ENCODE measurements at places on chromosomes 7 and 10.
A peak's percentile ranks its signal among the peaks of the same experiment; 100 is the strongest.

DNA sequence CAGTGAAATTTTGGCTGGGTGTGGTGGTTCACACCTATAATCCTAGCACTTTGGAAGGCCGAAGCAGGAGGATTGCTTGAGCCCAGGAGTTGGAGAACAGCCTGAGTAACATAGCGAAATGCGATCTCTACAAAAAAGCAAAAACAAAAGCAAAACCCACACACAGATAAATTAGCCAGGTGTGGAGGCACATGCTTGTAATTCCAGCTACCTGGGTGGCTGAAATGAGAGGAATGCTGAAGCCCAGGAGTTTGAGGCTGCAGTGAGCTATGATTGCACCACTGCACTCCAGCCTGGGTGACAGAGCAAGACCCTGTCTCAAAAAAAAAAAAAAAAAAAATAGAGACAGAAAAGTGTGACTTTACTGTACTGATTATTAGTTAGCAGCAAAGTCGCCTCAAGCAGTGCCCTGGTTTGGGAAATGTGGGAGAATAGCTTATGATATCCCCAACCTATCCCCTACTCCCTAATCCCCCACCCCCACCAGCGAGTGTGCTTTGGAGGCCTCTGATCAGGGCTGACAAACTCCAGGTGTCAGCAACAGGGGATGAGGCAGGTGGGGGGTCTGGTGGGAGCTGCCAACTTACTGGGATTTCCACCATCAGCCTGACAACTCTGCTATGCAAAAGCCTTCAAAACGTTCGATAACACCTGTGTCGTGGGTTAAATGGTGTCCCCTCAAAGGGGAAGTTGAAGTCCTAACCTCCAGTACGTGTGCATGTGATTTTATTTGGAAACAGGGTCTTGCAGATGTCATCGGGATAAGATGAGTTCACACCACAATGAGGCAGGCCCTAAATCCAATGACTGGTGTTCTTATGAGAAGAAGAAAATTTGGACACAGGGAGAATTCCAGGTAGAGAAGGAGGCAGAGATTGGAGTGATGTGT lies 124.7 kb upstream of the SDK1 start:
- no peak for DNase-seq

GRCh38 chr7:39406467-39406866 lies 159.7 kb upstream of the YAE1 start:
- no peak for DNase-seq

DNA sequence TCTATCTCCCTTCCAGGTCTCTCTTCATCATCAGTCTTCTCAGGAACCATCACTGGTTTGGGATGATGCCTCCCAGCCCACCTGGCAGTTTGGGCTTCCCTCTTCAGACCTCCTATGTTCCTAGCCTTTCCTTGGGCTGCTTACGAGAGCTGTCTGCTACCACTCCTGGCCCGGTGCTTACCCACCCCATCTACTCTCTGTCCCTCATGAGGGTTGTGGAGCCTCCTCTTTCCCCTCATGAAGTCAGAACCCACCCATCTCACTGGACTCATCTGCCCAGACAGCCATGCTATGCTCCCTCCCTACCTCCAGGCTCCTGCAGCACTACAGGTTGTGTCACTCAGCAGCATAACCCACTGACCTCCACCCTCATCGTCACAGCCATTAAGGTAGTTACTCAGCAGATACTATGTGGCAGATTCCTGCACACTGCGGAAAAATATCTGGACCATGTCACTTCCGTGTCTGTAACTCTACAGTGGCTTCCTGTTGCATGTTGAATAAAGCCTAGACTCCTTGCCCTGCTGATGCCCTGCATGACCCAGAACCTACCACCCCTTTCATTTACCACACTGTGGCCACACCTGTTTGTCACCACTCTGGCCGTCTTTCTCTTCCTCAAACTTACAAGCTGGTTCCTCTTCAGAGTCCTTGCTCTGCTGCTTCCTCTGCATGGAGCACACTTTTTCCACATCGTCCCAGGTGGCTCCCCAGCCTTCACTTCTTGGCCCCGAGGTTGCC lies 2.0 kb downstream of the DBNL start:
- DNase-seq = no peak

- no peak for DNase-seq
These were observed 139.0 kb downstream of the VIPR2 start for GRCh38 chr7:159005618-159006017.

DNA sequence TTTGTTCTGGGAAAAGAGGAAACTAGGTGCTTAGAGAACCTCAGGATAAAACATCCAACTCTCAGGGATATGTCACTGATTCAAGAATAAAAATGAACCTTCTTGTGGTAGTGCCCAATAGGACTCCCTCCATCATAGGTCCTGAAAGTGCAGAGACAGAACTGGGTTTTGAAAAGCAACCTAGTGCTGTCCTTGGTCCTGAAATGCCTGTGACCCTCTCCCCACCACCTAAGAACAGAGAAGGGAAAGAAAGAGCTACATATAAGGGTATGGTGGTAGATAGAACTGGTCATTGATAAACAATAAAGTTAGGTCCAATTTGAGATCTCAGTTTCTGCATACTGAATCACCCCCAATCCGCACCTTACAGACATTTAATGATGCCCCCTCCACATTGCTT lies 953.3 kb downstream of the XPNPEP1 start:
- DNase-seq = no peak

DNA sequence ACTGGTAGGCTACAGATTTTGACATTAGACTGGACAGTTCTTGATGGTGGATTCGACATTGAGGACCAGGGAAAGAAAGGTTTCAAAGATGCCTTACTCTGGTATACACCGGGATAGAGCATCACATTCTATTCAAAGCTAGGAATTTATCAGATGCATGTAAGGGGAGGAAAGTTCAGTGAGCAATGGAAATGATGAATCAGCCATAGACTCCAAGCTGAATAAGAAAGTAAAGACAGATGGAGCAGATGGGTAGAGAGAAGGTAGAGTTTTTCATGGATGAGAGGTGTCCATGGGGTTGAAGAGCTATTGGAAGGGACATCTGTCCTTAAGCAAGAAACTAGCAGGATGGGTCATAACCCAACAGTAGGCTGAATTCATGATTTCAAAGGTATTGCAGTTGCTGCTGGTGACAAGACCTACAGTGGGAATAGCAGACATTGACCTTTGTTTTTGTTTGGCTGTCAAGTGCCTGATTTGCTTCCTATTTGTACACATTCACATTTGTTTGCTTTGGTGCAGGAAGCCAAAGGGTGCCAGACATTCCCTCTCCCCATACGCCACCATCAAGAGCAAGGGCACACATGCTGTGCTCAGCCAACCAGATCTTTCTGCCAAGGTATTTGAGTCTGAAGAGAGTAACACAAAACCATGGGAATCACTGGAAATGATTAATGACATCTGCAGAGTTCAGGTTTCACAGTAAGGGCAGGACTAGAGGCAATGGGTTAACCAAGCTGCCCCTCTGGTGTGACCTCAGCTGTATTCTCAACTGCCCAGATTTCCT lies 8.6 kb upstream of the CACUL1 start:
- DNase-seq = no peak

DNA sequence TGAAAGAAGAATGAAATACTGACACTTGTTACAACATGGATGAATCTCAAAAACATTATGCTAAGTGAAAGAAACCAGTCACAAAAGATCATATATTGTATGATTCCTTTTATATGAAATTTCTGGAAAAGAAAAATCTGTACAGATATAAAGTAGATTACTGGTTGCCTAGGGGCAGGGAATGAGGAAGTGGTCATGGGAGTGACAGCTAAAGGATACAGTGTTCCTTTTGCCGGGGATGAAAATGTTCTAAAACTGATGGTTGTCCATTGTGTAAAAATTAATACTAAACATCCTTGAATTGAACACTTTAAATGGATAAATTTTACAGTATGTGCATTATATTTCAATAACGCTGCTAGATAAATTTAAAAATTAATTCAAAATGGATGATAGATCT lies 25.1 kb downstream of the ALOX5 start:
- DNase-seq = no peak

GRCh38 chr7:69184339-69184738 lies 413.9 kb upstream of the AUTS2 start:
- no peak for DNase-seq

GRCh38 chr10:94174838-94175237 lies 181.1 kb downstream of the PLCE1 start:
- DNase-seq = no peak

- no peak for DNase-seq
These were observed 167.9 kb downstream of the NEURL1 start for GRCh38 chr10:103661198-103661950.

- no peak for DNase-seq
These were observed 93.4 kb upstream of the ADRB1 start for GRCh38 chr10:113950268-113950667.

GRCh38 chr10:88417387-88418030 lies 165.6 kb downstream of the RNLS start:
- no peak for DNase-seq

GRCh38 chr7:83455612-83456011 lies 193.3 kb downstream of the SEMA3E start:
- no peak for DNase-seq

DNA sequence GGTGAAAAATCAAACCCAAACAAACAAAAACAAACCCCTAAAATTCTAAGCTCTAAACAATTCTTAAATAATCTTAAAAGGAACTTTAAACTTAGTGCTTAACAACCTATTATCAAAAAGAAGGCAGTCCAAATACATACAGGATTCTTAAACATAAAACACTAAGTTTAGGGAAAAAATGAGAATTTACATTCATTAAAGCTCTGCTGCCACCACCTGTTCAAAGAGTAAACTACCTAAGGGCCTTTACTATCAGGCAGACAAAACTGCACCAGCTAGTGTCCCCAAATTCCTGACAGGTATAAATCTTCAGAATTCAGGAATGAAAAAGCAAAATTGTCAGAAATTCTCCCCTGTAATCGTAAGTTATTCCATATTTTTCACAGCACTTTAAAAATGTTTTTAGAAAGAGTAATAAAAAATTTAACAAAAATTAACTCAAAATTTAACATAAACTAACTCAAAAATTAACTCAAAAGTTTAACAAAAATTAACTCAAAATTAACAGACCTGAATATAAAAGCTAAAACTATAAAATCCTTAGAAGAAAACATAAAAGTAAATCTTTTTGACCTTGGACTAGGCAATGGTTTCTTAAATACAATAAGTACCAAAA lies 55.1 kb downstream of the PDZD8 start:
- peak; percentile 14 for DNase-seq

GRCh38 chr7:55473932-55474331 lies 98.4 kb downstream of the VOPP1 start:
- DNase-seq = no peak

- no peak for DNase-seq
These were observed 9.9 kb downstream of the KCNH2 start for GRCh38 chr7:150968056-150968733.

- DNase-seq = no peak
These were observed 10.8 kb downstream of the SERPINE1 start for GRCh38 chr7:101137651-101138212.
